ENCODE measurements at places on chromosomes 1 and 21.

GRCh38 chr1:205561501-205562203 lies 57.2 kb downstream of the CDK18 start:
- DNase-seq: no peak

DNA sequence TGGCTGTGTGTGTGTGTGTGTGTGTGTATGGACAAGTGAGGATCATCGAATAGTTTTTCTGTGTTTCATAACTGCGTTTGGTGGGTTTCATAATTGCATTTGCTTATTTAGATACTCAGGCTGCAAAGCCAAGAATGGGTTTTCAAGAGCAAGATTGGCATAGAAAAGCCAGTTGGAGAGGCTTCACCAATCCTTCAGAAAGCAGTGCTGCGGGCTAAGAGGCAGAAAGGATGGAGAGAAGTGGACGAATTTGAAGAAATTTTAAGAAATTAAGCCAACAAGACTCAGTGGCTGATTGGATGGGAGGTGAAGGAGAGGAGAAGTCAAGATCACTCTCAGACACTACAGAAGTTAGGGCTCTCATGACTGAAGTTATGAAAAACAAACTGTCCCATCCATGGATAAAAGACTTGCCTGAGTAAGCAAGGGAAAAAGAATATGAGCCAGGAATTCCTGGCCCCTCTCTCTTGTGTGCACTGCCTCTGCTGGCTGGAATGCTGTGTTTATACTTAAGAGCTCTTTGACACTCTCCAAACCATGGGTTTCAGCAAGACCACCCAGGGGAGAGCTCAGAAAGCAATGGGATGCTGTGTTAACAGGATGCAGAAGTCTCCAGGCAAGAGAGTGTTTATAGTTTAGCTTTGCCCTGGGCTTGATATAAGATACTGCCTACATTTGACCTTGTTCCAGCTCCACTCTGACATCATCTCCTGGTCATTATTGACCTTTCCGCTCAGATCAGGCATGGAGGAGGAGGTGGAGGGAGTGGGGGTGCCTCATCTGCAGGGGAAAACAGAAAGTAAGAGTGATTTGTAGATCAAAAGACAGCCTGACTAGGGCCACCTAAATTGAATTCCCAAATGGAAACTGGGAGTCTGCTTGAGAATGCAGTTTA lies 232.0 kb upstream of the PLXNA2 start:
- peak; percentile 52 for DNase-seq

- DNase-seq: no peak
These were observed 36.9 kb downstream of the NSL1 start for GRCh38 chr1:212754680-212755079.

DNA sequence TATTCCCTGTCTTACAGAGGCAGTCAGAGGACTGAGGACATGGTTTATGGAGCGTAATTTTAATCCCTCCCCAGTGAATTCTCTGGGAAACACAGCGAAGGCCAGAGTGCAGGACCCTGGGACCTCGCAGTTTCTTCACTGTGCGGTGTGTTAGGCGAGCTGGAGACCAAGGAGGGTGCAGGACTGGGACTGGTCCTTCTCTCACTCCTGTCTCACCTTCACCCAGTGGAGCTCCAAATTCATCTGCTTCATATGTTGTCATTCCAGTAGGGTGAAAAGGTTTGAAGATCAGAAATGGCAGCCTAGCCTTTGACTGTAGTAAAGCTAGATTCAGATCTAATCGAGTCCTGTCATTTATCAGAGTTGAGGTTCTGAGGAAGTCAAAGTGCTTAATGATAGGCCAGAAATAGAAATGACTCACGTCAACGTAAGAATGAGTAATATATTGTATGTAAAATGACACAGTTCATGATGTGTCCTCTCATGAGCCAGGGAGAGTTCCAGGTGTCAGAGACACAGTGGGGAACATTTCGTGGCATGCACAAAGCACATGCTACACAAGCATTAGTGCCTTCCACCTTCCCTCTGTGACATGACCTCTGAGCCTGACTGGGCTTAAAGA lies 647.5 kb downstream of the SMYD3 start:
- DNase-seq: no peak

GRCh38 chr1:217527151-217527550 lies 103.7 kb downstream of the GPATCH2 start:
- DNase-seq: no peak

GRCh38 chr1:170664093-170664827 lies at the start of gene PRRX1:
Gene PRRX1 (plus strand): TSS chr1:170664131. CDS start chr1:170664219, 88 bp downstream.
- DNase-seq: no peak

DNA sequence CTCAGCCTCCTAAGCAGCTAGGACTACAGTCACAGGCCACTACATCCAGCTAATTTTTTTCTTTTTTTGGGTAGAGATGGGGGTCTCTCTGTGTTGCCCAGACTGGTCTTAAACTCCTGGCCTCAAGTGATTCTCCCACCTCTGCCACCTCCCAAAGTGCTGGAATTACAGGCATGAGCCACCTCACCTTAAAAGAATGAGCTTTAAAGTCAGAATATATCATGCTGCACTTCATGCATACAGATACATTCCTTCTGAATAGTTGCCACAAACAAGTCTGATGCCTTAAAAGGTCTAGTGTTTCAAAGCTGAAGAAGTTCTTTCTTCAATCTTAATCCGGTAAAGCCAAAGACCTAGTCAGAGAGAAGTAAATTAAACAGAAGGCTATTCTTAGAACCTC lies 23.8 kb upstream of the CPLANE2 start:
- DNase-seq: no peak

GRCh38 chr1:152162792-152163463 lies 3.9 kb upstream of the RPTN start:
- DNase-seq: no peak

DNA sequence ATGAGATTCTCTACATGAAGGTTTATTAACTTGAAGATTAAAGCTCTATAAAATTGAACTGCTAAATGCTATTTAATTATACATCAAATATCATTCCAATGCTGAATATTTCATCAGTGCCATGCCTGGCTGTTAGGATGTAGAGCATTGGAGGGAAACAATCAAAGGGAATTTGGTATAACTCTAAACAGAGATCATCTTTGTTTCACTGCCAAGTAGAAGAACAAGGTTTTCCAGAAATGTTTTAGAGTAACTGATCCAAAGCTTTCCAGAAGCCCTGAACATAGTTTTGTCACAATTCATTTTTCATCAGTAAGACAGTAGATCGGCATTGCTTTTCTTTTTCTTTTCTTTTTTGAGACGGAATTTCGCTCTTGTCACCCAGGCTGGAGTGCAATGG lies 5.9 kb upstream of the DSTYK start:
- no peak for DNase-seq

GRCh38 chr1:36027766-36028165 lies 56.1 kb upstream of the TEKT2 start:
- no peak for DNase-seq

DNA sequence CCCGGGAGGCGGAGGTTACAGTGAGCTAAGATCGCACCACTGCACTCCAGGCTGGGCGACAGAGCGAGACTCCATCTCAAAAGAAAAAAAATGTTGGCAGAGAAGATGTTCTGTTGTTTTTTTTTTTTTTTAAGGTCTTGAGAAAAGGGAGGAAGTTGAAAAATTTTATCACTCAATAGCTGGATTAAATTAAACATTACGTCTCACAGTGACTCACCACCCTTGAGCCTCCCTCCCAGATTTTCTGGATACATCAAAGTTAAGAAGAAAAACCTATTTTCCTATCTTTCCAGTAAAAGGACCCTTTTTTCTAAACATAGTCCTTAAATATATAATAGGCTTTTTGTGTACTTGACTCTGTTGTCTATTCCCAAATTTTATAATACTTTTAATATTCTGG lies 35.5 kb downstream of the IFNAR1 start:
- DNase-seq: no peak

DNA sequence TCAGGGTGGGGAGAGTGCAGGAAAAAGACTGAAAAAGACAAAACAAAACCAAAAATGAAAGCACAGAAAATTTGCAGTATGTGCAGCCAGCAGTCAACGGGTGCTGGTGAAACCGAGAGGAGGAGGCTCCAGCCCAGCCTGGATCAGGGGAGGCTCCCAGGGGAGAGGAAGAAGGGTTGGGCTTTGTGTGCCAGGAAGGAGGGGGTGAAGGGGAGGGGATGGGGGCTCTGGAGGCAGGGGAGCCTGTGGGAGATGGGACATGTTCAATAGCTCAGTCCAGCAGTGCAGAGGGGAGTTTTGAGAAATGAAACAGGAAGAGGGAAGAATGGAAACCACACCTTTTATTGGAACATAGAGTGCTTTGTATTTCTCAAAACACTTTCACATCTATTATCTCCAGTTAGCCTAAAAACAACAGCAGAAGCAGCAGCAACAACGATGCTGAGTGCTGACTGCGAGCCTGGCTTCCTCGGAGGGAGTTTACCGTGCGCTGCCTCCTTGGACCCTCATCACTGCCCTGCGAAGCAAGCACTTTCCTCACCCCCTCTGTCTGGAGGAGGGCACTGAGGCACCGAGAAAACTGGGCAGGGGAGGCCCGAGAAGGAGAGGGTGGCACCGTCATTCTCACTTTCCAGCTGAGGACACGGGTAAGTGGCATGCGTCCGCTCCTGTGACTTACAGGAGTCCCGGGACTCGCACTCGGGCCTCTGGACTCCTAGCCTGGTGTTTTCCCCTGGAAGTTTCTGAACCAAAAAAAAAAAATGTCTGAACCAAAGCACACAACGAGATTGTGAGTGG lies 62.9 kb downstream of the MDM4 start:
- DNase-seq: no peak

GRCh38 chr1:1593834-1594601 lies 5.9 kb downstream of the FNDC10 start:
- DNase-seq: peak; percentile 2

- DNase-seq: no peak
These were observed 85.1 kb downstream of the CAPZB start for GRCh38 chr1:19400192-19400611.

DNA sequence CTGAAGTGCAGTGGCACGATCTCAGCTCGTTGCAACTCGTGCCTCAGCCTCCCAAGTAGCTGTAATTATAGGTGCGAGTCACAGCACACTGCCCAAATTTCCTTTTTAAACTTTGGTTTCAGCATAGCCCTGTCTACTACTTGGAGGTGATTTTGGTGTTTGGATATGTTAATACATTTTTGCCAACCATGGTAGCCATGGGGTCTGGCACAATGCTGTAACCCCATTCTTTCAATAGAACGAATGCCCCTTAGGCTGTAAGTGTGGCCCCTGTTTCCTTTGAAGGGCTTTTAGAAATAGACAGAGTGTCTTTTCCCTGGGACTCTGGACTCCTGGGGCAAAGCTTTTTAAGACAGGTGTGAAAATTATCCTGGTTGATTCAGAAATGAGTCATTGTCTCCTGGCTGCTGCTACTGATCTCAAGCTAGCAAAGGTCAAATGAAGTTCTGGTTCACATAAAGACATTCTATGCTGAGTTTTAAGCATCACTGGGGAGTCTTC lies 141.1 kb upstream of the RUNX1 start:
- no peak for DNase-seq

GRCh38 chr21:28752131-28752530 lies 240.5 kb downstream of the LTN1 start:
- DNase-seq: no peak

DNA sequence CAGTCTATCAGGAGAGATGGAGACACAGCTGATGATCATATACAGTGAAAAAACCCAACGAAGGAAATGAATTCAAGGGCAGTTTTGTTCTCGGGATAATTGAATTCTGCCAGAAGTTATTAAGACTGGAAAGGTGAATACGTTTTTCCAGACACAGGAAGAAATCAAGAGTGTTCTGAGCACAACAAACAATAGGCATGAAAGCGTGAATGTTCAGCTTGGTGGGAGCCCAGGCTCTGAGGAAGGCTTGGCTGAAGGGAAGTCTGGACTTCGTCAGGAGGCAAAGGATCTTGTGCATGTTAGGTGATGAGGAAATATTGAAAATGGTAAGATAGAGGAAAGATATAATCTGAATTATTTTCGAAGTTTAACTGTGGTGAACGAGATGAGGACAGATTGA lies 50.4 kb downstream of the CYYR1 start:
- no peak for DNase-seq

GRCh38 chr1:76627901-76628300 lies 239.4 kb upstream of the ST6GALNAC5 start:
- no peak for DNase-seq

- DNase-seq: no peak
These were observed 138.4 kb downstream of the GLIS1 start for GRCh38 chr1:53600561-53600960.

DNA sequence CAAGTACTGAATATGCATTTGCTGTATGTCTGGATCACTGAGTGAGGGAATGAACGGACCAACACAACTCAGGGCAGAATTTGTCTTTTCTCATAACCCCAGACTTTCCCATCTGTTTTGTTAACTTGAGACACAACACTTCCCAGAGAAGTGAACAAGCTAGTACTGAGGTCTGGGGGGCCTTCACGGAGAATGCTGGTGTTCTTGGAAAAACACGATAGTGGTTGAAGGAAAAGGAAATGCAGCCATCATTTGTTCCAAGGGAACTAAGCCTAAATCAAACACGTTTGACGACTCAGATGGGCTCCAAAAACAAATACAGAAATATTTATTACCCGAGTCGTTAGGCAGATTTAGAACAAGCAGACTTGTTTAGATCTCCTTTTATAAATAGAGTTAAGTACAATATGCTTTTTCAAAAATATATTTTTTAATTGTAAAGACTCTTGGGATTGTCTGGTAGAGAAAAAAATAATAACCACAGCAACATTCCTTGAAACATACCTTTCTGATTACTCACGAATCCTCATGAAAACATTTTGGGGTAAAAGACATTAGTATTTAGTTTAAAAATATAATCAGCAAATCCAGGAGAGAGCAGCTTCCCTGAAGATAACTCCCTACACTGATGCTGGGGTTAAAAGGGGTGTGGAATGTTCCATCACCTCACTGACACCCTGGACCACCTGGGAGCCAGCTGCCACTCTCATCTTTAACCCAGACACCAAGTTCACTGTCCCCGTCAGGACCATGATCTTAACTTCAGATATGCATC lies 427.7 kb upstream of the RUNX1 start:
- peak; percentile 20 for DNase-seq

DNA sequence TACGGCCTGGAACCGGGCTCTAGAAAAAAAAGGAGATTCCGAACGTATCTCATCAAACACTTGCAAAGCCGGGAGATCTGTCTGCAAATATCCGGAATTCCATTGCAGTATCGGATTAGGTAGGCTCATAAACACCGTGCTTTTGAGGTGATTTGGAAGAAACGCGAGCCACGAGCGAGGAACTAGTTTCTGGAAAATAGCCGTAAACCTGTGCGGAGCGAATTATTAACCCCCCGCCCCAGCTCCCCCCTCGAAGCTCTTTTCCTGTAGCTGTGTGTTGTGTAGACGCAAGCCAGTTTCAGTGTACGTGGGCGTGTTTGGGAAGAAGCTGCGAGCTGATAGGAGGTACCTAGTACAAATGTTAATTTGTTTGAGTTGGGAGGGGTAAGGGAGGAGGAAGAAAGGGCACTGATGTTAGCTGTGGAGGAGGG lies 1.1 kb downstream of the RALGPS2 start:
- DNase-seq: peak; percentile 83

Data from H4 (cell line).